ENCODE measurements at places on chromosomes 12 and 14. TPM values are rescaled to one million over a fixed set of nuclear protein-coding genes. Genes with fewer than 3 reads are reported as not detected.

- peak; percentile 61 for DNase-seq
These were observed 72.1 kb upstream of the SRSF5 start for GRCh38 chr14:69694730-69695281.

DNA sequence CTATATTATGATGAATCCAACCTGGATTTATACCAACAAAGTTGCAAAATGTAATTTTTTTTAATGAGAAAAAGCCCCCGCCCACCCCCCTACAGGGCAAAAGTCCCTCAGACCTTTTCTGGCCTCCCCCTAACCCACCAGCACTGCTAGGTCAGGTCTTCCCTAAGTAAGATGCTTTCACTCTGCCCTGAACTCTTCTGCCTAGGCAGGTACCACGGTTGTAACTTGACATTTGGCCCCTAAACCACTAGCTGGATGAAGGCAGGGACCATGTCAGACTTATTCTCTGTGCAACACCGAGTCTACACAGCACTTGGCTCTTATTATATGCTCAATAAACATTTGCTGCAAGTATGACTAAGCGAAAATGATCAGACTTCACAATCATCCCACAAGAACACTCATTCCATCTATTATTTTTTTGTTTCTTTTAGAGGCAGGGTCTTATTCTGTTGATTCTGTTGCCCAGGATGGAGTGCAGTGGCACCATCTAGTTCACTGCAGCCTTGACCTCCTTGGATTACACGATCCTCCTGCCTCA, 63.2 kb downstream of the SPRING1 start:
- DNase-seq: no peak

GRCh38 chr12:6183689-6184428, 16.3 kb upstream of the CD9 start:
- DNase-seq: no peak

DNA sequence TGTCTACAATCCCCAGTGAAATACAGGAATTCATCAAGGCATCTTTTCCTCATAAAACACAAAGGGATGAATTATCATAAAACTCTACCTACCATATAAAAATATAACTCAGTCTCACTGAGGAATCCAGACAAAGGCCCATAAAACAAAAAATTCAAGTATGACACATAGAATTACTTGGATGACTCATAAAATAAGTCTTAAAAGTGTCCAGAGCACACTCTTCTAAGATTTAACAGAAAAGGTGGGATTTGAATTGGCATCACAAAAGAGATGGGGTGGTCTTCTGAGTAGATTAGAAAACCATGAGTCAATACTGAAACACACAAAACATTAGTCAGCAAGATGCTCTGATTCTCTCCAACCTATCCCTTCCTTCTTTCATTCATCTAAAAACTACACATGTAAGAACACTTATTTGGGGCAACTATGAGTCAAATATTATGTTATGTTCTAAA, 202.7 kb upstream of the GARIN6 start:
- no peak for DNase-seq

GRCh38 chr14:32635061-32635719, 303.5 kb upstream of the NPAS3 start:
- peak; percentile 54 for DNase-seq

GRCh38 chr12:68959891-68960464, 27.0 kb upstream of the CPM start:
- peak; percentile 66 for DNase-seq

DNA sequence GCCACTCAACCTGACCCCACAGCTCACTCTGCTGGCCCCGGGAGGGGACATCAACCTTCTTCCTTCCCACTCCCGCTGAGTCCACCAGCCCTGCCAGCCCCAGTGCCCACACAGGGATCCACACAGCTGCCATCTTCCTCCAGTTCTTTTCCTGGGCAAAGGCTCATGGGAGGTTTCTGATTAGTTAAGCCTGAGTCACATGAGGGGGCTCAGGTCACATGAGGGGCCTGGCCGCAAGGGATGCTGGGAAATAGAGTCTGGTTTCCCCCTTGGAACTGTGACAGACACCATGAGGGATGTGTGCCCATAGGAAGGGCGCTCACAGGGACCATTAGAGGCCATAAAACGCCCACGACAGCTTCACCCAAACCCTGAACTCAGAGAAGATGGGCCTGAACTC, 228.7 kb upstream of the SFSWAP start:
- no peak for DNase-seq

DNA sequence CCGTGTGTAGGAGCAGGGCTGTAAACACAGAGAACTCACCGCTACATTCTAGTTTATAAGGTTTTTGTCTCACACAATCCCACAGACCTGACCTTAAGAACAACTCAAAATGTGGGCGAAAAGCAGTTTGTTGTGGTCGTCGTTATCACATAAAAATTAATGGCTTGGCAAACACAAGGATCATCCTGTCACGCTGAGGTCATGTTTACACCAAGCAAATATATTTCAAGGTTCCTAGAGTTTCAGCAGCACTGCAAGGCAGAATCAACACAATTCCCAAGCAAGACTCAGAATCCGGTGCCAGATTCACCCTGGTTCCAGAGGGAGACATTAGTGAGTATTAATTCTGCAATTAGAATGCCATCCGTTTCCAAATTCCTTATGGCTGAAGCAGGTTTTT, 30.1 kb upstream of the MAP1LC3B2 start:
- DNase-seq: no peak

- peak; percentile 76 for DNase-seq
These were observed 398.4 kb upstream of the NOVA1 start for GRCh38 chr14:26996246-26996645.

DNA sequence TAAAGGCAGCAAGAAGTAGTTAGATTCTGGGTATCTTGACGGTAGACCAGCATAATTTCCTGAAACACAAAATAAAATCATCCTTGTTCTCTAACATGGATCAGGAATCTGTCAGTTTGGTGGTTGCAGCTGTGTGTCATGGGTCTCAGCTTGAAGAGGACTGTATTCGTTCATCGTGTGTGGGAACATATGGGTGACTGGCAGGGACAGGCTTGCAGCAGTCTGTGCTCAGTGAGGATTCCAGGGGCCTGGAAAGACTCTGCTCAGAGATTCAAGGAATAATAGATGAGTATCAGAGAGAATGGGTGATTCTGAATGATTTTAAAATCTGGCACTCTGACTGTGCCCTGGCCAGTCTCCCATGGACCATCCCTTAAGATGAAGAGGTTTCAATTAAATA, 421.6 kb downstream of the APAF1 start:
- DNase-seq: peak; percentile 32

GRCh38 chr12:75556311-75556899, 45.0 kb upstream of the KRR1 start:
- DNase-seq: peak; percentile 86

GRCh38 chr12:63918800-63919300, 74.3 kb downstream of the SRGAP1 start:
- DNase-seq: no peak

- DNase-seq: peak; percentile 76
These were observed 196.5 kb upstream of the PRMT8 start for GRCh38 chr12:3294481-3294911.

GRCh38 chr14:40123816-40124215, 691.6 kb upstream of the FBXO33 start:
- DNase-seq: no peak

GRCh38 chr14:73003681-73004080, 23.2 kb downstream of the ZFYVE1 start:
- DNase-seq: no peak

DNA sequence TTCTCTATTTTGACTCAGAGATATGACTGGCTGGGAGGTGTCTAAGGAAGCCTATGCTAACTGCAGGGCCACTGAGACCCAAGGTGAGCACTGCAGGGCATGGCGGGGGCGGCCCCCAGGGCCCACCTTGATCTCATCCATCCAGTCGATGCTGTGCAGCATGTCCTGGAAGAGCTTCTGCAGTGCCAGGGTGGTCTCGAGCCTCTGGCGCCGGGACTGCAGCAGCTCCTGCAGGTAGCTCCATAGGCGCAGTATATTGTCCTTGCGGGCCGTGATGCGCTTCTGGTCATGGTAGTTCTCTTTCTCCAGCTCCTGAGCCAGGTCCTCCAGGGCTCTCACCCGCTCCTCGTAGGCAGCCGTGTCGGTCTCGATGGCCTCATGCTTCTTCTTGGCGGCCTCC, 84.5 kb downstream of the SPTB start:
- DNase-seq: no peak

- DNase-seq: peak; percentile 86
These were observed 53.5 kb downstream of the NOC4L start for GRCh38 chr12:132197581-132198354.

- DNase-seq: no peak
These were observed 74.6 kb upstream of the PARP11 start for GRCh38 chr12:3947781-3948180.

DNA sequence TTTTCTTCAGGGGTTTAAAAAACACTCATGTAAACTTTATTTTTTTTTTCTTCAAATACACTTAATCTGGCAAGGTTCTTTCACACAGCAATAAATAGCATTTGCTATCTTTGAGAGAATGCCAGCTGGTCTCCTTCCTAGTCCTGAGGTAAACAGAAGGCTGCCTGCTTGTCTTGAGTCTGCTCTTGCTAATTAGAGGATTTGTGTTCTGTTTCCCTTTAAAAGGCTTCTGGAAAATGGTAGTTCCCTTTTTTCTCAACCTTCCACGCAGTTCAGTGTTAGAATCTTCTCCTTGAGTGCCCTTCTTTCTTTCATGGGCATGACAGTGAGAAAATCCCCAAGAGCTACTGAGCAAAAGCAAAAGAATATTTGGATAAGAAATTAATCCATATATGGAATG, 92.3 kb upstream of the DCN start:
- peak; percentile 90 for DNase-seq

GRCh38 chr14:86938320-86938719, 1054.7 kb downstream of the GALC start:
- no peak for DNase-seq

DNA sequence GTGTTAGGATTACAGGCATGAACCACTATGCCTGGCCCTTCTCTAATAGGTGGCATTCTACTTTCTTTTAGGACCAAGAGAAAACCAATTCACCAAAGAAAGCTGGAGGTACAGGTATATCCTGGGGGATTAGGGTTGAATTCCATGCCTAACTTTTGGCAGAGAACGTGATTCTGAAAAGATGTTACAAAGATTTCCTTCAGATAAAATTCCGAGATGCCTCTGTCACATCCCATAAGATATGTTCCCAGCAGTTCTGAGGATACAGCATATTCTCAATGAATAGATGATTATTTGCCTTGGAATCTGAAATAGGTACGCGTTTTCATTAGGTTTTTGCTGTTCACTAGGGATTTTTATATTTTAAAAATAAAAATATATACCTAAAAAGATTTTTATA, 111.9 kb upstream of the KRAS start:
- no peak for DNase-seq

DNA sequence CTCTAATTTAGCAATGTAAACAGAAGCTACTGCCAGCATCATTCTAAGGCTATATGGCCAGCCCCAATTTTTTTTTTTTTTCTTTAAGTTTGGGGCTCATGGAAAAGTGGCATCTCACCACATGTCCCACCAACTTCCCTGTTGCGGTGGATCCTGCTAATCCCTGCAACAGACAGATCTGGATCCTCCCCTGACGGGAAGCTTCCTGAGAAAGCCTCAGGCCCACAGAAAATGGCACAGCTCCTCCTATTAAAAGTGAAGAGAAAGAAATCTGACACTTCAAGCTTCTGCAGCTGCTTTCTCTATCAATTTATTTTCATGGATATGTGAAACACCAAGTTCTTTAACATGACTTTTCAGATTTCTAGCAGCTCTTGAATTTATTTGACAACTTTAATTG, 433.8 kb upstream of the DCN start:
- peak; percentile 75 for DNase-seq

GRCh38 chr14:69844171-69844570, 35.0 kb upstream of the SMOC1 start:
- DNase-seq: no peak

GRCh38 chr12:31732926-31733548, 4.2 kb upstream of the AMN1 start:
- DNase-seq: no peak

DNA sequence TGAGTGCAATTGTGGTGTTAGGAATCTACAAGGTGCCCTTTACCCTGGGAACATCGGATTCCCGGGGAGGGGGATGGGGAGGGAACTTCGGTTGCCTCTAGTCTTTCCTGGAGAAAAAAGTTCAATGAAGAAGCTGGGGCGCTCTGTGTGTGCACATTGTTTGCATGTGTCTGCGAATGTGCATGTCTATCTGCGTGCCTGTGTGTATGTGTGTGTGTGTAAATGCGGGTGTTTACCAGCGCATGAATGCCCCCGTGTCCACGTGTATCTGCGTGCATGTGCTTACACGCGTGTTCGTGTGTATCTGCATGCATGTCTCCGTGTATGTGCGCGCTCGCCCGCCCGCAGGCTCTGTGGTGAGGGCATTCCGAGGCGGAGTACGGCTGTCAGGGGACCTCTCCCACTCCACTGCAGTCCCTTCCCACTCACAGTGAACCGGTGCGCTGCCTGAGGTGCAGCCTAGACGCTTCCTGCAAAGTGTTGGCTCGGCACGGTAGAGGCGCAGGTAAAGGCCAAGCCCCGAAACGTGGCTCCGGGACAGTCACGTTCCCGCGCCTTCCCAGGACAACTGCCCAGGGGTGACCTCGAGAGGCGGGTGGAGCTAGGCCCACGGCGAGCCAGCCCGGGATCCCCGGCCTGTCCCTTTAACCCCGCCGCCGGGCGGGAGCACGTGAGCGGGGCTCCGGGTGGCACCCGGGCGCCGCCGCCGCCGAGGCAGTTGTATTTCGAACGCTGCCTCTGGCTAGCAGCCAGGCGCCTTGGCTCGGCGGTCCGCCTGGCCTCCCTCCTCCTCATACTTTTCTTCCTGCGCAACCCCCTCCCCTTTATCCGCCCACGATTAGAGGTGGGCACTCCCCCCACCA, 539 bp upstream of the HMGA2 start:
- DNase-seq: peak; percentile 68

Gene RPGRIP1
- 0.41 TPM for total RNA-seq

Gene TMEM63C
- 0.92 TPM for total RNA-seq

Gene STXBP6
- total RNA-seq: 22.0 TPM

Gene SCFD1
- total RNA-seq: 129 TPM

Gene TSPAN9
- total RNA-seq: 162 TPM

Gene SRSF9
- 92.3 TPM for total RNA-seq

Gene NAV3
- 35.6 TPM for total RNA-seq

Gene SINHCAF
- total RNA-seq: 53.1 TPM

Gene BEST3
- total RNA-seq: 72.2 TPM

Gene TMBIM4
- total RNA-seq: 107 TPM

Gene ADCY4
- 16.7 TPM for total RNA-seq

Gene SPX
- 19.8 TPM for total RNA-seq

Gene PTCSC3
- not detected for total RNA-seq

Gene KRT3
- total RNA-seq: not detected

Gene POTEG
- not detected for total RNA-seq

Gene HOXC5
- total RNA-seq: not detected

Gene DEPDC4
- total RNA-seq: 0.82 TPM
